ENCODE measurements at places on chromosomes 16 and 17.

DNA sequence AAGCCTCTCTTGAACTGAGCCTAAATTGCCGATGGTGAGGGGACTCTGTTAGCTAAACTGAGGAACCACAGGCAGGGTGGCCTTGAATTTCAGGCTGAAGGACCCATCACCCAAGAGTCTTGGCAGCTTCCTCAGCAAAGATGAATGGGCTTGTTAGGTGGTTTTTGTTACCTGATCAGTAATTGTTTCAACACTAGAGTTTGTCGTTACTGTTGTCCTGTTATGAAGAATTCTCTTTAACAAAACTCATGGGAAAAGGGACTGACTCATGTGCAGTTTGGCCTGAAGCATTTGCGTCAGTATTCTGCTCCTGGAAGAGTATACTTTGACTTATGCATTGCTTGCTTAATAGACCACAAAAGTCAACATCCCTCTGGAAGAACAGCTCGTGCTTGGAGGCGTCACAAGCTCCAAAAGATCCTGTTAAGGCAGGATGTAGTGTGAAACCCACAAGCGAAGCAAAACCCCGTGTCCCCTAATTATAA, 206.0 kb downstream of the IRX3 start:
- no peak for DNase-seq

GRCh38 chr16:50626868-50627267, 54.2 kb downstream of the SNX20 start:
- no peak for DNase-seq

- DNase-seq: peak; percentile 95
Observed at GRCh38 chr16:2513405-2514332, at the start of gene ATP6V0C. ATP6V0C (plus strand) TSS chr16:2513952; CDS start chr16:2514104, 152 bp downstream.

GRCh38 chr17:29591146-29591736, 1.7 kb upstream of the ANKRD13B start:
- DNase-seq: no peak

GRCh38 chr16:75172578-75172977, 24.3 kb downstream of the ZFP1 start:
- DNase-seq: no peak

GRCh38 chr17:76421044-76421407, 31.9 kb downstream of the UBE2O start:
- DNase-seq: no peak

DNA sequence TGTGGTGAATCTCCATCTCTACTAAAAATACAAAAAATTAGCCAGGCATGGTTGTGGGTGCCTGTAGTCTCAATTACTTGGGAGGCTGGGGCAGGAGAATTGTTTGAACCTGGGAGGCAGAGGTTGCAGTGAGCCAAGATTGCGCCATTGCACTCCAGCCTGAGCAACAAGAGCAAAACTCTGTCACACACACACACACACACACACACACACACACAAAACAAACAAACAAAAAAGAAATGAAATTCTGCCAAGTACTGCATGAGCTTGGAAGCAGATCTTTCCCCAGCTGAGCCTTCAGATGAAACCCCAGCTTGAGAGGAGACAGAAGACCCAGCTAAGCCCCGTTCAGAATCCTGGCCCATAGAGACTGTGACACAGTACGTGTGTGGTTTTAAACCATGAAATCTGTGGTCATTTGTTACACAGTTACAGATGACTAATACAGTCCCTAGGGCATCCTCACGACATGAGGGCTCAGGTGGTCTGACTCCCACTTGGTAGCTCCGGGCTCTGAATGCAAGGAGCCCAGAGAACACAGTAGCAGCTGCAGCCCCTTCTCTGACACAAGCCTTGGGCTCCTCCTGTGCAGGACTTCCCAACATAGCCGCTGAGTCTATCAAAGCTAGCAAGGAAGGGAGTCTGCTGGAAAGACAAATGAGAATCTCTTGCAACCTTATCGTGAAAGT, 132.8 kb downstream of the SEC14L1 start:
- DNase-seq: no peak

- no peak for DNase-seq
Observed at GRCh38 chr17:19645734-19646201, 2.8 kb upstream of the ALDH3A2 start.

DNA sequence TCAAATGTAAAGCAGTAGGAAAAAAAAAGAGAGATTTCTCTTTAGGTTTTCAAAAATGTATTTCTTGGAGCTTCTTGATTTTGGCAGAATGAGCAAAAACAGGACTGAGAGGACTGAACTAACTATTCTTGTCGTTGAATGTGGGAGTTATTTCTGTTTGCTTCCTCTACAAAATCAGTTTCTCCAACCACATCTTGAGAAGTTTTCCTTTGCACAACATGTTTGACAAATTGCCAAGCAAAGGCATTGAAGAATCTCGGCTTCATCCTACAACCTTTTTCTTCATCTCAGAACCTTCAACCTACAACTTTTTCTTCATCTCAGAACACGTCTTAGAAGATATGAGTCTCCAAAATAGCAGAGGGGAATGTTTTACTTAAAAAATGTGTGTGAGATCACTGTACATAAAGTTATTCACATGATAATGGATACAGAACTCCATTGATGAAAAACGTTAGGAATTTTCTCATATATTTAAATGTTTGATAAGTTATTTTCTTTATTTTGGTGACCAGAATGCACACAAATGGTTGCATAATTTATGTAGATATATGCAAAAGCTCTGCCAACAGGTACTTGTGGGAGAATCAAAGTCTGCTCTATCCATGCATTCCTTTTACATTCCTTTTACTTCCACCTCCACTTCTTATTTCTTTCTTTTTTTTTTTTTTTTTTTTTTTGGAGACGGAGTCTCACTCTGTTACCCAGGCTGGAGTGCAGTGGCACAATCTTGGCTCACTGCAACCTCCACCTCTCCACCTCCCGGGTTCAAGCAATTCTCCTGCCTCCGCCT, 370.0 kb downstream of the KCNJ2 start:
- no peak for DNase-seq
